ENCODE measurements at places on chromosomes 7 and 10.
A peak's percentile ranks its signal among the peaks of the same experiment; 100 is the strongest.

GRCh38 chr7:27178366-27178765, 4.2 kb upstream of the HOXA10 start:
- DNase-seq: no peak

DNA sequence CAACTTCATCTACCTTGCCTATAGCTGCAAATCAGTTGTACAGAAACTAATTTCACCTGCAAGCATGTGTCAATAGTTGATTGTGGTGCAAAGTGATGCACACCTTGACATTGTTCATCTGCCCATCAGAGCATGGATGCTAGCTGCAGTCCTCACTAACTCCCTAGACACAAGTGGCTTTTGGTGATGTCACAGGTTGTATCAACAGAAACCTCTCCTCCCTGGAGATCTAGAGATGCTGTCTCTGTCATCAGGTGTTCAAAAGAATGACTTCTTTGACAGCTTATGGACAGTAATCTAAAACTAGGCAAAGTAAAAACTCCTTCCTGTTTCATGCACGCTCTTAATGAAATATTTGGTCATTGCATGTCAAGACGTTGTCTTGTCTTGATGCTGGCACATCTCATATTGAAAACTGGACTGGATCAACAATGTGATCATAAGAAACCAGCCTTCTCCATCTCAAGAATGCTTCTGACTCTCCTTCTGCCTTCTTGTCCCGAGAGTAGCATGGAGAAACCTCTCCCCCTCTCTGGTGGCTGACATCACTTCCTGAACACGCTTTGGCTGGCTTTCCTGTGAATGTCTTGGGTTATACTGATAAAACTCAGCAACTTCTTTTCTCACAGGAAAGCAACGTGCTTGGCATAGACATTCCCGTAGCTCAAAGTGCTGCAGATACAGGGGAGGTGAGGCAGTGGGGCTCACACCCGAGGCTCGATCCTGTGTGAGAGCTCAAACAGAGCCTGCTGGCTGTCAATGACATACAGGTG, 176.2 kb upstream of the CDCA7L start:
- no peak for DNase-seq

DNA sequence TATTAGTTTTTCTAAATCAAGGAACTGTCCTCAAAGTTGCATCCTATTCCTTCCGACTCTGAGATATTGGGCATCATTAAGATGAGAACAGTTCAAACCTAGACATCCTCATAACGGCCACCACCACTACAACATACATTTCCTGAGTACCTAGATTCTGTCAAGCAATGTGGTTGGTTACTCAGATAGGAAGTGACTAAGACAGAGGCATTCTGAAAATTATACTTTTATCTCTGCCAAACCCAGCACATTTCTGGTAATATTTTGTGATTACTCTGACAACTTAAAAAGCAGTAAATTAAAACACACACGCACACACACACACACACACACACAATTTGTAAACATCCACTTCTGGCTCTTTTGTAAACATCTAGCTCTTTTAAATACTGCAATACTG, 291.2 kb upstream of the MEOX2 start:
- DNase-seq: no peak

- no peak for DNase-seq
Observed at GRCh38 chr10:13970236-13970956, 360.3 kb downstream of the FRMD4A start.

DNA sequence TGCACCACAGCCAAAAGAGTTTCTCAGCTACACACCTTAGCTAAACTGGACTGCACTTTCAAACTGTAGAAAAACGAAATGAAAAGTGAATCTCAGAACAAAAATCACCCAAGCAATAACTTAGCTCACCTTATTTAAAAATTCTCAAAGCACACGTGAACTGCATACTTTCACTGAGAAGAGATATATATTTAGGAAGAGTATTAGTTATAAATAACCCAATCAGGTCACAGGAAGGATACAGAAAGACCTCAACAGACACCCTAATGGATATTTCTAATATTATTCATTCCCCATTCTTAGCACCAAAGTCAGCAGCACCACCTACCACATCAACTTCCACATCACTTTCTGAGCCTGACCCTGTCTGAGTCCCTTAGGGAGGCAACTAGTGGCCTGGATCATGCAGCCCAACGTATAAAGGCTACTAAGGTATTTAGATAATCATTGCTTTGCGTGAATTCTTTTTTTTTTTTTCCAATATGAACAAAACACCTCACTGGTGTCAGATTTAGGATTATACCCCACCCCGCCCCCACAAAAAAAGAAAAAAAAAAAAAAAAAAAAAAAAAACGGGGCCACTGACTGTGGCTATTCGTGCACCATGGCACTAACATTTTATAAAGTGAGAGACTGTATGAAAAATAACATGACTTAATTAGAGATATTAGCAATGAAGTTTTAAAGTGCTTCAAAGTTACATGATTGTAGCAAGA, 2.6 kb downstream of the ABI1 start:
- no peak for DNase-seq

GRCh38 chr10:117667831-117668230, 125.3 kb downstream of the EMX2 start:
- DNase-seq: no peak

DNA sequence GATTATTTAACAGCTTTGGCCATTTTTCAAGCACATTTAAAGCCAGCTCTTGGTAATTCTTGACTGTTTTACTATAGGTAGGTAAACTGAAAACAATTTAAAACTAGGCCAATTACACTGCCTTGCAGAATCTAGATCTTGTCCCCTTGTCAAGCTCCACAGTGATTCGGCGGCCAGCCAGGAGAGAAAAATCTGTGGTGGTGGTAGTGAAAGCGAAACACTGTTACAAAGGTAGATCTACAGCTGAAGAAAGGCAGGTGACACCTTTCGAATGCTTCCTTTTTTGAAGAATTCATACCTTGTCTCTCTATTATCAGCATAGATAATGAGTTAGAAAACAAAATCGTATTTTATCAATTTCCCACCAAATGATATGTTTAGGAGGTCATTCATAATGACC, 218.3 kb downstream of the POU6F2 start:
- DNase-seq: no peak

- no peak for DNase-seq
Observed at GRCh38 chr10:127194599-127194998, 1.8 kb downstream of the INSYN2A start.

- DNase-seq: no peak
Observed at GRCh38 chr7:25460433-25460832, 232.1 kb upstream of the NPVF start.

- DNase-seq: no peak
Observed at GRCh38 chr10:70588255-70588654, 14.3 kb downstream of the PRF1 start.

DNA sequence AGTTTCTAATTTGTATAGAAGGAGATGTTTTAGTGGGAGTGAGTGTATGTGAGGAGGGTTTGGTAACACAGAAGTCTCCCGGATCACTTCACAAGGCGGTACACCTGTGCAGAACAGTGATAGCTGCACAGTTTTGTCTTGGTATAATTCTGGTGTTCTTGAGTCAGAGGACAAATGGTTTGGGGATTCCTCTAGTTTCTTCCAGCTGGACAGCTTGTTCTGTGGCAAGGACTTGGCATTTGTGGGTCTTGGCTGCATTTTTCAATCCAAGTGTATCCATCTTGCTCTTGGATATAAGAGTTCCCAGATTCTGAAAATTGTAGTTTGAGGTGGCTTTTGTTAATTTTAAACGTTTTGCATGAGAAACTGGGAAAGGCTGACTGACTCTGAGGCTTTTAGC, 135.7 kb downstream of the AHR start:
- peak; percentile 27 for DNase-seq

GRCh38 chr10:109740436-109740835, 182.9 kb downstream of the XPNPEP1 start:
- peak; percentile 18 for DNase-seq

DNA sequence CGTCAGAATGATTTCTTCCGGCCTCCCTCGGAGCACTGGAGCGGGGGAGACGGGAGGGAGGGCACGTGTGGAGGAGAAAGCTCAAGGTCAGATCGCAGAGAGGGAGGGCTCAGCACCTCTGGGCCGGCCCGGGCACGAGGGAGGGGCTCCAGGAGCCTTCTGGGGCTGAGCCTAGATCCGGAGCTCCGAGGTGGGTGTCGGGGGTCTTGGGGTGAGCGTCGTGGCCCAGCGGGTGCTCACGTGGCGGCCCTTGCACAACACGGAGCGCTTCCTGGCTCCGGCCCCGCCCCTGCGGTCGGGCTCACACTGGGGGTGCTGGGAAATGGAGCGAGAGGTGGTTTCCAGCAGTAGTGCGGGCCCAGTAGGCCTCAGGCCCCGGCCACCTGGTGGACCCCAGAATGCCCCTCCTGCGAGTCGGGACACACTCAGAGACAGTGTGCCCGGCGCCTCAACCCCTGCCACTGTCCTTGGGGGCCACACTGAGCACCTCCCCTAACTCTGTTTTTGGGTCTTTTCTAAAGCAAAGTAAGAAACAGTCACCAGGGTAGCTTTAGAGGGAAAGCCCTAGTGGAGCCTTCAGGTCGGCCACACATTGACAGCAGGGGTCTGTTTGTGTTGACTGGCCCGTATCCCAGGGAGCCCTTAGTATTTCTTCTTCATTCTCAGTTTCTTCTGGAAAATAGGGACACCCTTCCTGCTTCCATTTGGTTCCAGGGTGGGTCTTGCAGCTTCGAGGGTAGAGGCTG, 798 bp downstream of the PPIF start:
- peak; percentile 75 for DNase-seq

GRCh38 chr10:121188005-121188404, 336.8 kb downstream of the WDR11 start:
- DNase-seq: no peak

Data from fibroblast of gingiva (primary cell).